ENCODE measurements at places on chromosomes 2 and 18. TPM values are rescaled to one million over a fixed set of nuclear protein-coding genes. Genes with fewer than 3 reads are reported as not detected.

GRCh38 chr2:163182764-163183354, 344.3 kb upstream of the KCNH7 start:
- no peaks in the 10 kb centered on the region for H3K4me1 ChIP-seq
- H3K27ac ChIP-seq, result no peak overlapping the region
- H3K27me3 ChIP-seq, result no peaks in the 10 kb centered on the region
- no peak for DNase-seq
- H3K4me3 ChIP-seq, result no peak overlapping the region

- peaks cover 41% of the 10 kb centered on the region for H3K4me1 ChIP-seq
- DNase-seq, result no peak
- H3K27ac ChIP-seq, result no peak overlapping the region
- H3K27me3 ChIP-seq, result no peaks in the 10 kb centered on the region
- no peak overlapping the region for H3K4me3 ChIP-seq
Measured at GRCh38 chr2:43461453-43462073, 134.3 kb downstream of the THADA start.

DNA sequence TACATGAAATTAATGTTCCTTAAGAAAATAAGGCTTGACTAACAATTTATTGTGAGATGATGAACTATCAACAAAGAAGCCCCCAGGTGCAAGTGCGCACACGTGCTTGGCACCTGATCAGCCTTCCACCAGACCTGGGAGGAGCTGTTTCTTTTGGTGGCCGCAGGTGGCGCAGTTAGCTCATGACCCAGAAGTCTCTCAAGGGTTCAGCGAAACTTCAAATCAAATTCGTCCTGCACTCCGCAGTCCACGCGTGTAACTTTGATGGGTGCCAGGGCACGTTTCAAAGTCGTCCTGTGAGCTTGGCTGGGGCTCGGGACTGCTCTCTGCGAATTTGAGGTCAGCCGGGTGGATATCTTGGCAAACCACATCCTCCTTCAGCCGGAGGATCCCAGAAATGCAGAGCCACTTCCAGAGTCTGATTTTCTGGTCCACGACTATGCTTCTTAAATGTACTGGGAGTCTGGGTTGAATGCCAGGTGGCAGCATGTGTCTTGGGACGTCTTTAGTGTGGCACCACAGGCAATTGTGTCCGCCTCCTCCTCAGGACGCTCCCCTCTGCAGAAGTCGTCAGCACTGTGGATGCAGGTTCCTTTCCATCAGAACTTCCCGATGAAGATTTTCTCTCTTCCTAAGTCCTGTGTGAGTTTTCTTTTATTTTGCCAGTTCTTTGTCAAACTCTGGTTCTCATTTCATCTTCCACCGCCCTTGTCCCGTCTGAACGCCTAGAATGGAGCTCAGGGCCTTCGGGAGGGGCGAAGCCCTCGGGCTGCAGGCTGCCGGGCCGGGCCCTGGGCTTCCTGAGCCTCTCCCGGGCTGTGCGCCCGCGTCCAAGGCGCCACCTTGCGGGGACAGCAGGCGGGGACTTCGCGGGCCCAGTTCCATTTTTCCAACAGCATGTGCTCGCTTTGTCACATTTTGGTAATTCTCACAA, 61.3 kb upstream of the RAPGEF4 start:
- H3K27me3 ChIP-seq, result no peaks in the 10 kb centered on the region
- no peak overlapping the region for H3K4me3 ChIP-seq
- no peaks in the 10 kb centered on the region for H3K36me3 ChIP-seq

- H3K27me3 ChIP-seq, result no peaks in the 10 kb centered on the region
- peak; percentile 100 for DNase-seq
- H3K27ac ChIP-seq, result peak within 1 kb of the TSS; percentile 97
- peak within 1 kb of the TSS; percentile 89 for H3K4me3 ChIP-seq
- H3K4me1 ChIP-seq, result peaks cover 40% of the 10 kb centered on the region
Measured at GRCh38 chr2:120252225-120253020, at the start of gene RALB. RALB (plus strand) TSS chr2:120252852; CDS start chr2:120278665, 25,813 bp downstream.

DNA sequence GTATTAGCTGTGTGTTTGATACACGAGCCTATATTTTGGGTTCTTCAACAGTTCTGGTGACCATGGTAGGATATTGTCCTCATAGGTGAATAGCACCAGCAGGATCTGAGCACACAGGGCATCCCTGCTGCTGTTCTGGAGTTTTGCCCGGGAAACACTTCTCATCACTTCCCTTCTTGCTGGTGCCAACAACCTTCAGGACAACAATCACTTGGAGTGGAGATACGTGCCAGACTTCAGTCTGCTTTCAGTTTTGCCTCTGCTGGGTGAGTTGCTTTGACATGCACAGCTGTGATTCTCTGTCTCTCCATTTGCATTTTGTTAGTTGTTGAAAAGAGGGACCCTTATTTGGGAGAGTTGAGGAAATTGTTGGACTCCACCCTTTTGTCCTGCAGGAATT, 1347.2 kb upstream of the DDX18 start:
- H3K27me3 ChIP-seq, result no peaks in the 10 kb centered on the region
- DNase-seq, result no peak
- no peak overlapping the region for H3K27ac ChIP-seq

GRCh38 chr18:64380117-64380516, 231.2 kb upstream of the LINC00305 start:
- no peak for DNase-seq
- H3K36me3 ChIP-seq, result no peaks in the 10 kb centered on the region
- H3K4me1 ChIP-seq, result no peaks in the 10 kb centered on the region
- no peak overlapping the region for H3K27ac ChIP-seq
- H3K27me3 ChIP-seq, result no peaks in the 10 kb centered on the region

- H3K4me1 ChIP-seq, result peaks cover 59% of the 10 kb centered on the region
- peak overlapping the region; percentile 78 for H3K27ac ChIP-seq
- no peaks in the 10 kb centered on the region for H3K27me3 ChIP-seq
- peak; percentile 79 for DNase-seq
Measured at GRCh38 chr18:58247363-58247834, 203.4 kb downstream of the NEDD4L start.

- DNase-seq, result no peak
- no peak overlapping the region for H3K4me3 ChIP-seq
- H3K36me3 ChIP-seq, result no peaks in the 10 kb centered on the region
- H3K4me1 ChIP-seq, result no peaks in the 10 kb centered on the region
Measured at GRCh38 chr2:42369532-42370229, 8.7 kb upstream of the COX7A2L start.

DNA sequence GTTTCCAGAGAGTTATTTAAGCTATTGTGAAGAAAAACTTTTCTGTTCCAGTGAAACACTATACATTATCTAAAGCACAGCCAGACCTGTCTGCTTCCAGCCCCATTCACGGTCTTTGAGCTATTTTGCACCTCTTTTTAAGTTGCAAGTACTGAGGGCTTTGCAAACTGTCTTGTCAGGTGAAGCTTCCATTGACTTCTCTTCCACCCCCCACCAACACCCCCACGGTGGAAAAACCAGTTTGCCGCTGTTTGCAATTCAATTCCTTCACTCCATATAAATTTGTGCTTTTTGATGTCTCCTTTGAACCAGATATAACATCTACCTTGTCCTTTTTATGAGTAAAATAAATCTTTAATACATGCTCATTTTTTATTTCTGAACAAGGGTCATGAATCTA, 15.7 kb downstream of the B3GNT7 start:
- peaks cover 31% of the 10 kb centered on the region for H3K4me1 ChIP-seq
- no peak for DNase-seq
- peaks cover 5% of the 10 kb centered on the region for H3K27me3 ChIP-seq

GRCh38 chr18:49467019-49467563, 6.6 kb upstream of the DYM start:
- H3K4me1 ChIP-seq, result no peaks in the 10 kb centered on the region
- no peaks in the 10 kb centered on the region for H3K36me3 ChIP-seq
- no peak overlapping the region for H3K27ac ChIP-seq
- DNase-seq, result no peak

GRCh38 chr2:198252472-198252871, 448.1 kb downstream of the PLCL1 start:
- no peaks in the 10 kb centered on the region for H3K27me3 ChIP-seq
- H3K36me3 ChIP-seq, result no peaks in the 10 kb centered on the region
- DNase-seq, result no peak
- no peaks in the 10 kb centered on the region for H3K4me1 ChIP-seq

DNA sequence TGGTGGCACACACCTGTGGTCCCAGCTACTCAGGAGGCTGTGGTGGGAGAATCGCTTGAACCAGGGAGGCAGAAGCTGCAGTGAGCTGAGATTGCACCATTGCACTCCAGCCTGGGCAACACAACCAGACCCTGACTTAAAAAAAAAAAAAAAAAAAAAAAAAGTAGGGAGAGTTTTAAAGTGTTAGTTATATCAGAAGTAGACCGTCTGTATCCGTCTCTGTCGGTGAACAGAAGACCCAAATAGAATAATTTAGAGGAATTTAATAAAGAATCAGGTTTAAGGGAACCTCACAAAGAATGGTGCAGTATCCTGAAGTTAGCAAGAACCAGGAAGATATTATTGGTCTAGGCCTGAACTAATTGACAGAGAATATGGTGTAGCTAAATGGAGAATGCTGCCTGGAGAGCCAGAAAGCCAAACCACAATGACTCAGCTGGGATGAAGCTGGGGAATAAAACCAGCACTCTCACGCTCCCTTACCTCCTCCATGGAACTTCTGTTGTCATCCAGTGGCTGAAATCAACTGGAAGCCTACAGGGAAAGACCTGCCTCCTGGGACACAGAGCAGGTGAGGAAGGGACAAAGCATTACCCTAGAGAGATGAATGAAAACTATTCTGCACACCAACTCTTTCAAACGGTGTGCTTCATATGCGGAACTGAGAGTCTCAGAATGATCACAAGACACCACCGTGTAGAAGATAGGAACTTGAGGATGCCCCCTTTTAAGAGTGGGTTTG, 39.1 kb upstream of the PLEKHM3 start:
- no peak overlapping the region for H3K4me3 ChIP-seq
- H3K27ac ChIP-seq, result no peak overlapping the region
- no peak for DNase-seq

DNA sequence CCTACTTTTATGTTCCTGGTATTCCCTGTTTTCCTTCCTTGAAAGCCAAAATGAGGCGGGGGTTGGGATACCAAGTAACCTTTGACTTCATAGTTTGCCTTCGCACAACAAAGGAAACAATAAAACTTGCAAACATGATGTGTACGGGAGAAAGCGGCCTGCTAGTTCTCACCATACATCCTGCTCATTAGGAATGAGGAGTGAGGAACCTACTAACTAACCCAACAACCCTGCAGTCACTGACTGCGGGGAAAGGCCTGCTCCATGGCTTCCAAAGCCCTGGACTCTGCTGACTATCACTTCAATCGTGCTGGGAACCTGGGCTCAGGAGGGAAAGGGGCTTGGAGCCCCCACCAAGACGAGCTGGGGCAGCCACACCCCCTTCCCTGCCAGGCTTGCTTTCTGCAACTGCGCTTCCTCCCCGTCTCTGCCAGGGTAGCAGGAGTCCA, 24.2 kb downstream of the RPL31 start:
- no peak overlapping the region for H3K27ac ChIP-seq
- no peak overlapping the region for H3K4me3 ChIP-seq
- no peak for DNase-seq
- no peaks in the 10 kb centered on the region for H3K27me3 ChIP-seq
- H3K4me1 ChIP-seq, result no peaks in the 10 kb centered on the region

DNA sequence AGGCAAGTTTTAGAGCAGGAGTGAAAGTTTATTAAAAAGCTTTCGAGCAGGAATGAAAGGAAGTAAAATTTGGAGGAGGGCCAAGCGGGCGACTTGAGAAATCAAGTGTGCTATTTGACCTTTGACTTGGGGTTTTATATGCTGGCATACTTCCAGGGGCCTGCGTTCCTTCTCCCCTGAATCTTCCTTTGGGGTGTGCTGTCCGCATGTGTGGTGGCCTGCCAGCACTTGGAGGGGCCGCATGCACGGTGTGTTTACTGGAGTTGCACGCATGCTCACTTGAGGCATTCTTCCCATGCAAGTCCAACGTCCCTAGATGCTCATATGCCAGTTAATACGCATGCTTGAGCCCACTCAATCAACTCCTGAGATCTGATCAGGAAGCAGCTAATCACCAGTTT, 78.3 kb upstream of the MAP4K4 start:
- H3K4me3 ChIP-seq, result no peak overlapping the region
- H3K27me3 ChIP-seq, result no peaks in the 10 kb centered on the region
- no peaks in the 10 kb centered on the region for H3K36me3 ChIP-seq
- peak; percentile 40 for DNase-seq
- H3K4me1 ChIP-seq, result peaks cover 15% of the 10 kb centered on the region

- H3K27me3 ChIP-seq, result no peaks in the 10 kb centered on the region
- no peak overlapping the region for H3K27ac ChIP-seq
- DNase-seq, result no peak
- peaks cover 3% of the 10 kb centered on the region for H3K36me3 ChIP-seq
- H3K4me3 ChIP-seq, result no peak overlapping the region
- peaks cover 5% of the 10 kb centered on the region for H3K4me1 ChIP-seq
Measured at GRCh38 chr2:235917506-235917905, 250.7 kb downstream of the GBX2 start.

DNA sequence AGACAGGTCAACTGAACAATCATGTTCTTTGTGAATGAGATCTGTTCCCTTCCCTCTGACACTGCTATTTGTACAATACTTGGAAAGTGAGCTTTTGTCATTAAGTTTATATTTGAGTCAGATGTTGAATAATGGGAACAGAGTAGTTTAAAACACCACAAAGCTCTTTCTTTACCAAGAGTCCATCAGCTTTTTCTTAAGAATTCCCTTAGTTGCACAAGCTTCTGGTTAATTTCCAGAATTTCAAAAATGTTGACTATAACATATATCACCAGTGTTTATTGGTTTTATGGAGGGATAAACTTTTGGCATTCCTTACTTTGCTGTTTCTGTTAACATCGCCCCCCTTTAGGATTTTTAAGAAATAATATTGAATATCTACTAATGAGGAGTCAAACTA, 403.7 kb downstream of the CCDC85A start:
- H3K27me3 ChIP-seq, result no peaks in the 10 kb centered on the region
- H3K27ac ChIP-seq, result no peak overlapping the region
- H3K4me1 ChIP-seq, result no peaks in the 10 kb centered on the region
- H3K4me3 ChIP-seq, result no peak overlapping the region

- no peaks in the 10 kb centered on the region for H3K36me3 ChIP-seq
- peaks cover 49% of the 10 kb centered on the region for H3K4me1 ChIP-seq
- H3K27ac ChIP-seq, result peak overlapping the region; percentile 97
- H3K27me3 ChIP-seq, result no peaks in the 10 kb centered on the region
- peak overlapping the region; percentile 87 for H3K4me3 ChIP-seq
Measured at GRCh38 chr2:73111073-73112025, 1.4 kb downstream of the RAB11FIP5 start.

GRCh38 chr18:8478166-8478967, 130.9 kb upstream of the RAB12 start:
- H3K36me3 ChIP-seq, result no peaks in the 10 kb centered on the region
- H3K4me3 ChIP-seq, result no peak overlapping the region
- DNase-seq, result peak; percentile 76
- no peak overlapping the region for H3K27ac ChIP-seq

GRCh38 chr2:70947556-70948184, 12.0 kb downstream of the ATP6V1B1 start:
- no peak overlapping the region for H3K4me3 ChIP-seq
- no peak overlapping the region for H3K27ac ChIP-seq
- H3K27me3 ChIP-seq, result peaks cover 10% of the 10 kb centered on the region
- no peaks in the 10 kb centered on the region for H3K36me3 ChIP-seq

The SERPINB3 gene
- total RNA-seq, result not detected

The NPHP1 gene
- 0.89 TPM for total RNA-seq

The UGT1A3 gene
- 1.3 TPM for total RNA-seq

The PLCD4 gene
- total RNA-seq, result 2.5 TPM

The GALNT1 gene
- total RNA-seq, result 83.9 TPM

The ACTG2 gene
- 978 TPM for total RNA-seq

The COL4A3 gene
- 0.45 TPM for total RNA-seq

The PROM2 gene
- 62.2 TPM for total RNA-seq

The RAD51AP2 gene
- total RNA-seq, result 0.55 TPM

The MYO3B gene
- not detected for total RNA-seq

The CCDC74B gene
- 0.89 TPM for total RNA-seq

The ADD2 gene
- 5.5 TPM for total RNA-seq

All from stomach (tissue), 19 donors.